ENCODE measurements at places on chromosomes 3 and 15. TPM values are rescaled to one million over a fixed set of nuclear protein-coding genes. Genes with fewer than 3 reads are reported as not detected.

DNA sequence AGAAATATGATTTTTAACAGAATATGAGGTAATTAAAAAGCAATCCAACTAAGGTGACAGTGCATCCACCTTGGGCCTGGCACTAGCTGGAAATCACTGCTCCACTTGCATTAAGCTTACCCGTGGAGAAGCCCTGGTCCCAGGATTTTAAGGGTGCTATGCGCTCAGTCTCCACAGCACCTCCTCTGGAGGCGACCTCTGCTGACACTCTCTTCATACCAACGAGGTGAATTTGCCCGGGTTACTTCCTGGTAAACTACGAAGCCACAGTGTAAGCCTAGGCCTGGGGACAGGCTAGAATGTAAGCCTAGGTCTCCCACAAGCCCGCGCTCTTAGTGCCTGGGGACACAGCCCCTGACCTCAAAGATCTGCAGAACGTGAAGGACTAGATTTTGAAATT, 793 bp downstream of the APOD start:
- DNase-seq = no peak

- DNase-seq = no peak
Measured at GRCh38 chr3:119388577-119388976, 74.8 kb downstream of the TMEM39A start.

DNA sequence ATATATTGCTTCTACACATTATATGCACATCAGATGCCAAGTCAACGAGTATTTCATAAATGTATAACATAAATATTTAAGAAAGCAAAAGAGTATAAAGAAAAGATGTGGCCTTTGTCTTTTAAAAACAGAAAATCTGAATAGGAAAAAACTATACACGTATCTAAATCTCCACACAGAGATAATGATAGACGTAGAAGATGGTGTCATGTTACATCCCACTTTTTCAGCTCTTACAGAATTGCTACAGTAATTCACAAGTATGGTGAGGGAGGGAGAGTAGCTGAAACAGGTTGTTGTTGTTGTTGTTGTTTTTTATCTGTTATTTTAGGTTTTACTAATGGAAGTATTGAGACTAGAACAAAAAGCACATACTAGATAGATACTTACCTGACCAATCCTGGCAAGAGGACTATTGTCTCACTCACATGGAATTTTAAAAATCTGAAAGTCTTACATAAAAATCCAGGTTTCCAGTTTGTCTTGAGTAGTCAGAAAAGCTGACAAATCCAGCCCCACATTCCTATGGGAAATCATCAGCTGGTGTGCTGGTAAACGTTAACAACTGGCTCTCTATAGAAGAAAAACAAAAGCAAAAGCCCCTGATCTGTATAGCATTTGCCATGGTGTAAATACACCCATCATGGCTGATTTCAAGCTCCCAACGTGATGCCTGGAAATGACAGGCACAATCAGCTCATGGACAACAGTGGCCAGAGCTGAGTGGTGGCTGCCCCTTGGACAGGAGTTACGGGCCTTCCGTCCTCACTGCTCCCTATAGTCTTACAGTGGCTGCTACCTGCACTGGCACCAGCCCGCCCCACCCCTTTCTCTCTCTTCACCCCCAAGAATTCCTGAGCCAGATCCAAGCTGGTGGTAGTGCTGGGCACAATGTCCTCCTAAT, 47.4 kb upstream of the VGLL4 start:
- no peak for DNase-seq

The CIDEC gene
- total RNA-seq = not detected

The ZNF148 gene
- 58.6 TPM for total RNA-seq

The ADAMTS17 gene
- total RNA-seq = 2.5 TPM

GRCh38 chr3:64056606-64057180, 33.4 kb upstream of the PSMD6 start:
- DNase-seq = no peak

DNA sequence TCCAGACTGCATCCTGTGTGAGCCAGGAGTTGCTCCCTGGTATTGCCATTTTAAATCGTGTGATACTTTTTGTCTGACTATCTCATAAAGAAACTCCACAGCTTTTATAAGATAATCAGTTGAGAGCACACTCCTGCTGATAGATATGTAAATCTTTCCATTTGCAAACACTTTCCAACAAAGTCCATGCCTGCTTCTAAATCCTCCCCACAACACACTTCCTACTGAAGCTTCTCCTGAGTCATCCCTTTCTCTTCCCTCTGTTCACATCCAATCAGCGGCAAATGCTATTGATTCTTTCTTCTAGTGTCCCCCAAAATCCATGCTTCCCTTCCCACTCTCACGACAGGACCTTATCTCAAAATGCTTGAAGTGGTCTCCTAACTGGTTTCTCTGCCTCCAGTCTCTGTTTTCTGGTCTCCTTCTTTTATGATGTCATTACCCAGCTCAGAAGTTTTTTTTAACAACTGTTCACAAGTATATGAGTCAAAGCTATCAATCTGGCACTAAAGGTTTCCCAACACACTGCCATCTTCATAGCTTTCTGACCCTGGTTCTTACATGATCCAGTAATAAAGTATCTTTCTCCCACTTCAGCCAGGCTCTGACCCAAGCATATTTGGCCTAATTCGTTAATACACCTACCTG, 4.5 kb upstream of the WWTR1 start:
- DNase-seq = no peak

The EXD1 gene
- total RNA-seq = not detected

DNA sequence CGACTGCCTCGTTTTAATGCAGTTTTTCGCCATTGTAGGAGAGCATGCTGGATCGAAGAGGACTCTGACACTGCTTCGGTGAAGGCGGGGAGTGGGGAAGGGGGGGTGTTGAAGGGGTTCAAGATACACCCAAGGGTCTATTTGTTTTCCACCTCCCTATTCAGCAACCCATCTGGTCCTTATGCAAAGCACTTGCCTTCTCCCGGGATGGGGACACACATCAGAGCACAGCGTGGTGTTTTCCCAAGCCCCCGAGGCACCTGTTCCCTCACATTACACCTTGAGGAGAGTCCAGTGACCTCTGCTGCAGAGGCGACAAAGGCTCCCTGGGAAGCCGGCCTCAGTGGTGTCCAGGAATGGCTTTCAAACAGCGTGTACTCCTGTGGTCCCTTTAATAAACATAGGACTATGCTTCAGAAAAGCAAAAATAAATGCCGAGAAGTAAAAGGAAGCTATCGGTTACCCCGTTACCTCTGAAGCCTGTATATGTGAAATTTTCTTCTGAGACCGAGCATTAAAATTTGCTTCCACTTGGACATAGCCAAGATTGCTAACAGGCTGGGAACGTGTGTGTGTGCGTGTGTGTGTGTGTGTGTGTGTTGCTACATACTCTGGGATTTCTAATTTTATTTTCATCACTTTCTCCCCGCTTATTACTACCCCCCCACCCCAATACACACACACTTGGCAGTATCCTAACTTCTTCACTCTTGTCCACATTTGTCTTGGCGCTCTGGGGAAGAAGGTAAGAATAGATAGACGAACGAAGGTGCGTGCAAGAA, 53.2 kb downstream of the CCDC54 start:
- DNase-seq = no peak

The EIF4E3 gene
- total RNA-seq = 72.8 TPM

The ADCY5 gene
- total RNA-seq = not detected

- DNase-seq = no peak
Measured at GRCh38 chr15:32105258-32106241, 75.2 kb downstream of the CHRNA7 start.

DNA sequence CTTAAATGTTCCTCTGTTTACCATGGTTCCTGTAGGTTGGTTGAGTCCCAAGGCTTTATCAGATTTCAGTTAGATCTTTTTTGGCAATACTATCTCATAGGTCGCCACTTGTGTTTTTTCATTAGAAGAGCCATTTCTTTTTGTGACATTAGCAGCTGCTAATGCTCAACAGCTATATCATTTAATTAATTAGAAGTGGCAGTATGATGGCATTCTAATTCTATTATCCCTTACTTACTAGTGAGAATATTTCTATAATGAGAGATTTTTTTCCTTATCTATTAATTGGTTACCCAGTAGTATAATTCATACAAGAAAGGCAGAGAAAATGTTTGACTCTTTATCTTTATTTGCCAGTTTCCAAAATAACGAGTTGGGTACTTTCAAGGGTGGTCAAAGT, 25.2 kb downstream of the FRMD4B start:
- no peak for DNase-seq

DNA sequence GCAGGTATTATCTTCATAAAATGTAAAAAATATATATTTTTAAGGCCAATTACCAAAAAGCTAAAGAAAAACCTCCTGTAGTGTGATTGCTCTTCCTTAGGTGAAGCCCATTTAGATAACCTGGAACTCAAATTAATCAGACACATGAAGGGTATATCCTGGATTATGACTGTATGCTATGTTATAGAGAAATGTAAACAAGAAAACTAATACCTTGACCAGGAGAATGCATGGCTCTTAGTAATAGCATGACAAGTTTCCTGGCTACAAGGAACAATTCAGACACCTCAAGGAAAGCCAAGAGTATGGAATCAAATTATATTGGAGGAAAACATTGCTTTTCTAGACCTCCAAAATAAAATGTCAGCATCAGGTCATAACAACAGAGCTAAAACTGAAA, 14.0 kb upstream of the CFAP161 start:
- no peak for DNase-seq

The NANOGP8 gene
- total RNA-seq = not detected

DNA sequence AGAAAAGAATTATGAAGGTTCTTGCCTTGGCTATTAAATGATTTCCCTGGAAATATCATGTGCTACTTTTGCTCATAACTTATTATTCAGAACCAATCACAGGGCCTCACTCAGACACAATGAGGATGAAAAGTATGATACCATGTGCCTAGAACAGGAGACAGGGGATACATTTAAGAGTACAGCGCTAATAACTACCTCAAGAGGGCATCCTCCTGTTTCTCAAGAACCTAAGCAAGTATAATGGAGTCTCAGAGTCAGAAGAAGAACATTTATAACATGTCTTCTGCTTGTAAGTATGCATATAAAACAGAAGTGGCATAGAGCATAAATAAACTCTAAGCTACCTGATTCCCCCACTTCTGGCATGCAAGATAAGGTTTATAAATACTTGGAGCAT, 125.4 kb upstream of the MME start:
- DNase-seq = no peak

DNA sequence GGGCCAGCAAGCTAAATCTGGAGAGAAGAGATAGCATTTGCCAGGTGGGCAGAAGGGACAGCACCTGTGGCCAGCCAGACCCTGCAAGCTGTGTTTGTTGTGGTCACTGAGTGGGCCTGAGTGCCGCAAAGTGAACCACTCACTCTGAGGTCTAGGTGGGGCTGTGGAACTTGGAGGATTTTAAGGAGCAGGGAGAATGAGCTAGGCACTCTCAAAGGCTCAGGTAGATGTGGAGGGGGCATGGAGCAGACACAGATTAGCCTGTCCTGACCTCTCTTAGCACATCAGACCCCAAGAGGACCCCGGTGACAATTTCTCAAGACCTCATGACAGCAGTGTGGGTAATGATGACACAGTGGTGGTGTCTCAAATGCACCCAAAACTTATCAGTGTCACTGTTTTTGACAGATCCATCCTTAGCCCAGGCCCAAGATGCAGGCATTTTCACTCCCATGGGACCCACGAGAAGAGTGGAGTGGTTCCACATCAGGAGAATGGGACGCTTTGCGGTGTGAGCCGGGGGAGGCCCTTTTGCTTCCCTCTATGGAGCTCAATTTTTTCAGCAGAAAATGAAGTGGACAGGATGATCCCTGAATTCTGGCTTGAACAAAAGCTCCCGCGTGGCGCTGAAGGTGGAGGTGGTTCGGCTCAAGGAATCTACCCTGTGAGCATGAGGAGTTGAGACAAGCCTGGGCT, 43.8 kb upstream of the TLE3 start:
- no peak for DNase-seq

The CISH gene
- 47.5 TPM for total RNA-seq

The LINGO1 gene
- not detected for total RNA-seq

Measured in naive thymus-derived CD4-positive, alpha-beta T cell (primary cell).